ENCODE measurements at places on chromosomes 3 and 15.

GRCh38 chr3:46508850-46509591 lies 11.2 kb downstream of the RTP3 start:
- DNase-seq: no peak

GRCh38 chr3:17489139-17489538 lies 253.3 kb downstream of the TBC1D5 start:
- no peak for DNase-seq

GRCh38 chr3:66302288-66302687 lies 81.5 kb downstream of the SLC25A26 start:
- DNase-seq: no peak

DNA sequence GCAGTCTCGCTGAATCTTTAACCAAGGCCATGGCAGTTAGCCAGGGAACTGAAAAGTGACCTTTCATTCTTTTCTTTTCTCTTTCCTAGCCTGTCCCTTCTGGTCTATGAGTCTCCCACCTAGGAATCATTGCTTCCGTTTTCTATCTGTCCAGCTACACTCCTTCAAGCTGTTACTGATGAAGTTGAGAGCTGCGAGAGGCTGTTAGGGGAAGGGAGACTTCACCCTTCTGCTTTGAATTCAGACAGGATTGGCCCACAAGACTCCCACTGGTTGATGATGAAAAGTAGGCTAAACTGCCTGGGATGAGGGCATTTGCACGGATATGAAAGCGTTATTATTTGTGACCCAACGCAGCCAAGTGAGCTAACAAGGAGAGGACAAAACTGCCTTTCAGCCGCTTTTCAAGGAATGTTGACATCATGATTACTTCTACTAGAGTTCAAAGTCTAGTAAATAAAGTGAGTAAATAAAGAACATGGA lies 30.2 kb downstream of the EIF4E3 start:
- no peak for DNase-seq

DNA sequence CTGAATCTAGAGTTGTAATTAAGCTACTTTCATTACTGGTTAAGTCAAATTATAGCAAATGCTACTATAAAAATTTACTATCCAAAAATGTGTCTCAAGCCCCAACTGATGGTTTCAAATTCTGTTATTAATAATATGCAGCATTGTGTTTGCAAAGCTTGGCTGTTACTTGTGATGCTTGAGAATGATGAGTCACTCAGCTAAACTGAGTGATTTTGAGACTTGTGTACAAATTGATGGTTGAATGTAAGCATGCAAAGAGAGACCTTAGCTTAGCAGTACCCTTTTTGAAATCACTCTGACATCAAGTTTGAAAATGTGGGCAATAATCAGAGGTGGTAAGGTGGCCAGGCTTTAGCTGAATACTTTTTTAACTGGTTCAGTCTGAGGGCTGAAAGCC lies 27.6 kb downstream of the OPA1 start:
- DNase-seq: no peak

GRCh38 chr3:45437383-45437782 lies 49.0 kb downstream of the LARS2 start:
- no peak for DNase-seq

- no peak for DNase-seq
Observed at GRCh38 chr3:187624588-187624987, 45.6 kb downstream of the SST start.

- no peak for DNase-seq
Observed at GRCh38 chr3:166322391-166322790, 485.2 kb upstream of the BCHE start.

DNA sequence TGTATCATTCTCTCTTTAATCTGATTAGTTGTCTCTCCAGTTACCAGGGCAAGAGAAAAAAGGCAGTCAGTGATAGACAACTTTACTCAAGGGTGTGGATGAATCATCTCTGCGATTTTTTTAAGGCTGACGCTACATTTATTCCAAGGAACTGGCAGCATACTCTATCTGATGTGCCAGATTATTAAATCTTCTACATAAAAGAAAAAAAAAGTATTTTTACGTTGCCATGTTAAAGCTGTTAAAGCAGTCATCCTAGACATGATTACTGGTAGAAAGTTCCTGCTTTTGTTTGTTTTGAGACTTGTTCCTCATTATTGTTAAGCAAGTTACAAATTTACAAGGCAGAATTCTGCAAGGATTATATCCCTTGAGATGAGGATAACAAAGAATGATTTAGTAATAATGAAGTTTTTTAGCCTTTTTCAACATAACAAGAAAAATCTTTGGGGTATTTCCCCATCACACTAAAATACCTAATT lies 121.7 kb downstream of the CBLB start:
- DNase-seq: no peak

DNA sequence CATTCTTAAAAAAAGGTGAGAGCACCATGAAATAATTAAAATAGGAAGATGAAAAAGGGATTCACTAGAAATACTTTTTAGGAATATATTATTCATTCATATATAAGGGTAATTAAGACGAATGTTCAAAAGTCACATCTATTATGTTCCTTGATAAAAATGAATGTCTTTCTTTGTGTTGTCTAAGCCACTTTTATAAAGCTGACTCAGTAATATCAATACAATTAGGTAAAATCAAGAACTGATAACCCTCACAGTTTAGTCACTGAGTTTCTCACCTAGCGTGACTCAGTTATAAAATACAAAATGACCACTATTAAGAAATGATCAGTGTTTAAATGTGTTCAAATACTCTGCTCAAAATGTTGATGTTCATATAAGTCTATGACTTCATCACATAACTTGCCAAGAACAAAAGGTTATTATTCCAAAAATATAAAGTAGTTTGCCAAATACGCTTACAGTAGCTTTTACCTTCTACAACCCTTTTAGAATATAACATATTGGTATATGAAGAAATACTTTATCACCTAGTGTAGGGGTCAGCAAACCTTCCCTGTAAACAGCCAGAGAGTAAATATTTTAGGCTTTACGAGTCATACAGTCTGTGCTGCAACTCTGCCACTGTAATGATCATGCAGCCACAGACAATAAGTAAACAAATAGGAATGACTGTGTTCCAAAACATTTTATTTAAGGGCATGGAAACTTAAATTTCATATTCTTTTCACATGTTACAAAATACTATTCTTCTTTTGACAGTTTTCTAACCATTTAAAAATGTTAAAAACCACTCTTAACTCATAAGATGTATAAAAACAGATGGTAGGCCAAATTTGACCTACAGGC lies 369.8 kb downstream of the TBC1D5 start:
- no peak for DNase-seq

DNA sequence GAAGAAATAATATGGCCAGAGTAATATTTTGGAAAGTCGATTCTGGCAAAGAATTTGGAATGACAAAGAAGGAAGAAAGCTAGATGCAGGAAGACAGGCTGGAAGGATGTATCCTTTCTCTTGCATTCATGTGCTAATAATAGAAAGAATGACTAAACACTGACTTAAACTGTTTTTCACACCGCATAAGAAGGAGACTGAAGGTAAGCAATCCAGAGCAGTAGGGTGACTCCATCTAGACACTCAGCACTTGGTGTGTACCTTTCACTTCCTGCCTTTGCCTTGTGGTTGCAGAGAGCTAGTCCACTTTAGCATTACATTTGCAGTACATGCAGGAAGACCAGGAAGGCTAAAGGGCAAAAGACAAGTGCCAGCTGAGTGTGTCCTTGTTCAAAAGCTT lies 234.6 kb downstream of the RBMS3 start:
- no peak for DNase-seq

DNA sequence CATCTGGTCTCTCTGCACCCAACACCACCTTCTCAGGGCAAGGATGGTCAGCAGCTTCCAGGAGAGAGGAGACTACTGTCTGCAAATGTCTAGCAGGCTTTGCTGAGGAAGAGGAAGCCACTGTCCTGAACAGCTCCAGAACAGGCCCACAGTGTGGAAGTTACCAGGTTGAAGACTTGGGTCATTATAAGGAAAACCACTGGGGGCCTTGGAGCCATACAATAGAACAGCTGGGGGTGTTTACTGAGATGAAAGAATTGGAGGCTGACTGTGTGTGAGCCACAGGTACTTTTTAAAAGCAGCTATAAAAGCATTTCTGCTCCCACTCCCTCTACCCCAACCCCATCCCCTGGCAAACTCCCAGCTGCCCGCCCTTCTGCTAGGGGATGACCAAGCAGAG lies 24.2 kb downstream of the SRGAP3 start:
- DNase-seq: no peak

GRCh38 chr3:134965865-134966481 lies 170.9 kb downstream of the EPHB1 start:
- no peak for DNase-seq

DNA sequence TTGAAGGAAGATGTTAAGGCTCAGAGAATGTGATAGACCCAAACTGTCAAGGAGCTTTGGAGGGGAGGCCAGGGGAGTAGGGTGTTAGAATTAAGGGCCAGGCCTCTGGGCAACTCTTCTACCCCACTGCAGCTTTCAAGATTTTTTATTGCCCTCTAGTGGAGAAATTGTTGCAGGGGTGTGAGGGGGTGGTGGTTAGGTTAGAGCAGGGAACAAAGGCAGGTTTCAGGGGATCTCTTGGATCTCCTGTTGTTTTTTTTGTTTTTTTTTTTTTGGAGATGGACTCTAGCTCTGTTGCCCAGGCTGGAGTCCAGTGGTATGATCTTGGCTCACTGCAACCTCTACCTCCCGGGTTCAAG lies 1.4 kb upstream of the SEC13 start:
- DNase-seq: no peak

GRCh38 chr3:157027861-157028745 lies 131.8 kb downstream of the CCNL1 start:
- no peak for DNase-seq

- DNase-seq: no peak
Observed at GRCh38 chr3:132432639-132433038, 15.3 kb downstream of the DNAJC13 start.

GRCh38 chr3:43531835-43532234 lies 90.0 kb downstream of the ANO10 start:
- DNase-seq: no peak

- DNase-seq: no peak
Observed at GRCh38 chr3:3853544-3853943, 54.3 kb downstream of the LRRN1 start.

GRCh38 chr3:98185180-98185579 lies 18.7 kb downstream of the OR5H15 start:
- DNase-seq: no peak

DNA sequence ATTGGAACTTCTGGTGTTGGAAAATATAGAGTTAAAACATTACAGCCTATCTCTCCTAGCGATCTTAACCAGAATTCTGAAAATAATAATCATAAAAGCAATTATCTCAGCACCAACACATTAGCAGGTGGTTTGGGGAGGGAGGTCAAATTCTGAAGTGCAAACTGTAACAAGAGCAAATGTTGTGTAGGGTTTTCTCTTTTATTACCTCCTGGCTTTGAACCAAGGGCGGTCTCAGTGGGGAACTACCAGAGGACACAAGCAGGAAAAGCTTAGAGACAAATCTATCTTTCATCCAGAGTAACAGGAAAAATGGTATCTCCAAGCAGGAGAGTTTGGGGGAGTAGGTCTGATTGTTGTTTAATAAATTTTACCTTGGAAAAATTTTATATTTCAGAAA lies 5.5 kb upstream of the ARRDC4 start:
- DNase-seq: no peak

GRCh38 chr3:185199671-185200070 lies 46.8 kb upstream of the C3orf70 start:
- DNase-seq: no peak

DNA sequence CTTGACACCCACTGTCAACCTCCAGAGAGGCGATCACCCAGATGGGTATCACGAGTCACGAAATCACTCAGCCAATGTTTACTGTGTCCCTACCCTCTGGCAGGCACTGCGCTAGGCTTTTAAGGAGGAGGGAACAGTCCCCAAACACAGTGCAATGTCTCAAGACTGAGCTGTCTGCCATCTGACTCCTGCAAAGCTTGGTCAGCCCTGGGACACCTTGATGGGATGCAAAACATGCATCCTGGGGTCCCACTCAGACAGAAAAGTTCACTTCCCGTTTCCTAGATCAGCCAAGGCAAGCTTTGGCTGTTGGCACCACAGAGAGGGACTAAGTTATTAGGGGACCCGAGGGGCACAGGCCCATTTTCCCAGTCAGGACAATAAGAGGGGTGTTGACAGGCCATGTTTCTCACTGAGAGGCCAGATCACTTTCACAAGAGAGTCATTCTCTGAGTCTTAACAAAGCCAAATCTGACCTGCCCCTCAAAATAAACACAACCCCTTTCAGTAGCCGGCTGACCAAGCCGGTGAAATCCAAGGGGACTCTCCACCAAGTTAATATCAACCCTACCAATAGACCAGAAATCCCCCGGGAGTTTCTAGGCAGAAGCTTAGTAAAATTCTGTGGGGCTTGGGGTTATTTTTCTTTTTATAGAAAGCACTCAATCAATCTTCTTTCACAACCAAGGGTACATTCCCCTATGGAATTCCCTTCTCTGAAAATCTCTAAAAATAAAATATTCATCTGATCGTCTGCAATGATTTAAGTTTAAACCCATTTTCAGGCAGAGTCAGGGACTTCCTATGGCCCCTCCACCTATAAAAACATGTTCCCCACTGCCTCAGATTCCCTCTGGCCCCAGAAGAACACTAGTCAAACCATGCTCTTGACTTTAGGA lies 3.5 kb downstream of the RFTN1 start:
- no peak for DNase-seq

GRCh38 chr3:30852833-30853232 lies 41.6 kb downstream of the GADL1 start:
- no peak for DNase-seq

GRCh38 chr3:24160424-24161095 lies 215.5 kb downstream of the NR1D2 start:
- DNase-seq: no peak

DNA sequence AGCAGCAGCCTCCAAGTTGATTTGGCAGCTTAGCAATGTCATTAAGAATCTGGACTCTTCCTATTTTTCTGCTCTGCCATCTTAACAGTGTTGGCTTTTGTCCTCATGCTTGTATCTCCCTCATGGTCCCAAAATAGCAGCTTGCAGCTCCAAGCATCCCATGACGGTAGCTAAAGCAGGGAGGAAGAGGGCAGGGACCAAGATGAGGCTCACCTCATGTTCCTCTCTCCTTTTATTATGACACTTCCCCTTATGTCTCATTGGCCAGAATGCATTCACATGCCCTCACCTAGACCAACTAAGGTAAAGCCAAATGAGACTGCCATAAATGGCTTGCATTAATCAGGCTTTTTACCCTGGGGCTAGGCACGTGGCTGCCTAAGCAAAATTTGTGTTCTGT lies 382.4 kb downstream of the SHQ1 start:
- DNase-seq: no peak

GRCh38 chr15:23690015-23690414 lies 2.9 kb upstream of the NDN start:
- no peak for DNase-seq

- no peak for DNase-seq
Observed at GRCh38 chr3:185114756-185115155, 38.1 kb downstream of the C3orf70 start.

GRCh38 chr3:197736010-197736490 lies 654 bp downstream of the RUBCN start:
- no peak for DNase-seq

DNA sequence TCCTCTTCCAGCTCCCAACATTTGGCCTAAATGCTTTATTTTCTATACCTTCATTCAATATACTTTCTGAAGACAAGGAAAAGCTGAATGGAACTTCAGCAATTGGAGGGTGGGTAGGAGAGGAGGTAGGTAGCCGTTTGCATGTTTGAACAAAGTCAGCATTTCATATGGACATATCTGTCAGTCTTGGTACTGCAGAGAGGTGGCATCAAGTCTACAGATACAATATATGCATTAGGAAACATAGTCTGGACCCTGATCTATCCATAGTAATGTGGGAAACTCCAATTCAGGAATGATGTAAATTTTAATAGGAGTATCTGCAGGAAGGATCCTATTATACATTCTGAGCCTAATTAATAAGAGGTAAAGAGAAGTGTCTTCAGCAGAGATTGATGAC lies 526.4 kb downstream of the MECOM start:
- no peak for DNase-seq

GRCh38 chr3:69819282-69819681 lies 80.0 kb downstream of the MITF start:
- no peak for DNase-seq

Measured in chondrocyte (in vitro differentiated cells).